ENCODE measurements at places on chromosomes 6 and 20. TPM values are rescaled to one million over a fixed set of nuclear protein-coding genes. Genes with fewer than 3 reads are reported as not detected.

DNA sequence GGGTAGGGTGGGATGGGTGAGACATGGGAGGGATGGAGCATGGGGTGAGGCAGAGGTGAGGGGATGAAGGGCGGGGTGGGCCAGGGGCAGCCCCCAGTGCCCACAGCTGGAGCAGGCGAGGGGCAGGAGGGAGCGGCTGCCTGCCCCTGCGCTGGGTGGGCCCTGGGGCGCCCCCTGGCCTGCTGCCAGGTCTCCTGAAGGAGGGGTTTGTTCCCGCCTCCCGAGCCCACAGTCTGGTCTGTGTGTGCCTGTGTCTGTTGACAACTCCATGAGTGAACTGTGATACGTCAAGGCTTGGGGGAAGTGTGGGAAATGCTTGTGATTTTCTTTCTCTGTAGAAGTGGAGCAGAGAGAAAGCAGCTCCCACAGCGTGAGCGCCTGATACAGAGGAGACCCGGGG lies 10.9 kb upstream of the MRGBP start:
- no peak for DNase-seq

- no peak for DNase-seq
Observed at GRCh38 chr6:157143890-157144798, 179.2 kb downstream of the TMEM242 start.

DNA sequence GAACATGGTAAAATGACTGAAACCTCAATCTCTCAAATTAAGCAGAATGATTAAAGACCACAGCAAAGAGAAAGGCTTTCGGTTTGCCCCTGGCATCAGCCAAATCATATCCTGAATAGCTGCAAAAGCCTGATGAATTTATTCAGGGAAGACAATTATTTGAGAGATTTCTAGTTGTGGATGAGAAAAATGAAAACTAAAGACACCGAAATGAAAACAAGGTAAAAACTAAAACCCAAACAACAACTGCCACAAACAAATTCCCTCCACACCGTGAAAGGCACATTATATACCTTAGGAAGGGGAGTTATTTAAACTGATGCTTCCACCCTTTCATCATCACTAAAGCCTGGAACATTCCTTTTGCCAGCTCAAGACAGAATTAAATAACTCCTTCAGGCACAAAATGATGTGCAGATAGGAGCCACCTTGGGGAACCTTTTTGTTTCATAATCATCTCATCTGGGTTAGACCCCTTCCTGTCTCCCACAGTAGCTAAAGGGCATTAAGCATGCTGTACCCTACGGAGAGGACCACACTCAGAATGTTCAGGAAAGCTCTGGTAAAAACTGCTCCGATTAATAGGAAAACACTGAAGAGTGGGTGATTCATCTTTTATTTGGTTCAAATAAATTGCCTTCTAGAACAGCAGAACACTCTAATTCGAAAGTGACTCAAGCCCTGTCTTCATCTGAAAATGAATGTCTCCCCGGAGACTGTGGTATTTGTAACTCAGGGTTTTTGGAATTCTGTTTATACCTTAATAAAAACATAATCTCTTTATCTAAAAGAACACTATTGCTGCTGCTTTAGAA lies 9.1 kb upstream of the ANKRD60 start:
- DNase-seq: no peak

CDH26 gene
- 4.5 TPM for total RNA-seq

SRSF3 gene
- total RNA-seq: 359 TPM

OPRM1 gene
- total RNA-seq: not detected

DNA sequence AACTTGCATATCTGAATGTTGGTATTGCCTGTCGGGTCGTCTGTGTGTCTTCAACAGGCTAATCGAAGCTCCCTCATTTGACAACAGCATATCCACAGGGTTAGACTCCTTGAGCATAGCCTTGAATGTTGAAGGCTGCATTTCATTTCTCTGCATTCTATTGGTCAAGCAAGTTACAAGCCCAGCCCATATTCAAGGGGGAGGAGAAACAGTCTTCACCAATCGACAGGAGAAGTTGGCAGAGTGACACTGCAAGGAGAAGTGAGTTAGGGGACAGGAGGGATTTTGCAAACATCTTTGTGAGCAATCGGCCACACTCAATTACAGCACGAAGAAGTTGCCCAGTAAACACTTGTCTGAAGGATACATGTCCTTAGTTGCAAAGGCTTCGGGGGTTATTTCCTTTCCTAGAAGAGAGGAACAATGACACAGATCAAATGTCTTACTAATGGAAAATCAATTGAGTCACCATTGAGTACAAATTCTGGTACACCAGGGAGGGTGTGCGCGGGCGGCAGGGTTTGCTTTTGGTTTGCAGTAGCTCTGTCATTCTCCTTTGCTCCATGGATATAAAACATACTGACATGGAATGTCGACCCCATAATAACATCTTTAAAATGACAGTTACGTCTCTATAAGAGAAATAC lies 60.6 kb upstream of the NT5E start:
- no peak for DNase-seq

TRIM40 gene
- not detected for total RNA-seq

SSTR4 gene
- not detected for total RNA-seq

DNA sequence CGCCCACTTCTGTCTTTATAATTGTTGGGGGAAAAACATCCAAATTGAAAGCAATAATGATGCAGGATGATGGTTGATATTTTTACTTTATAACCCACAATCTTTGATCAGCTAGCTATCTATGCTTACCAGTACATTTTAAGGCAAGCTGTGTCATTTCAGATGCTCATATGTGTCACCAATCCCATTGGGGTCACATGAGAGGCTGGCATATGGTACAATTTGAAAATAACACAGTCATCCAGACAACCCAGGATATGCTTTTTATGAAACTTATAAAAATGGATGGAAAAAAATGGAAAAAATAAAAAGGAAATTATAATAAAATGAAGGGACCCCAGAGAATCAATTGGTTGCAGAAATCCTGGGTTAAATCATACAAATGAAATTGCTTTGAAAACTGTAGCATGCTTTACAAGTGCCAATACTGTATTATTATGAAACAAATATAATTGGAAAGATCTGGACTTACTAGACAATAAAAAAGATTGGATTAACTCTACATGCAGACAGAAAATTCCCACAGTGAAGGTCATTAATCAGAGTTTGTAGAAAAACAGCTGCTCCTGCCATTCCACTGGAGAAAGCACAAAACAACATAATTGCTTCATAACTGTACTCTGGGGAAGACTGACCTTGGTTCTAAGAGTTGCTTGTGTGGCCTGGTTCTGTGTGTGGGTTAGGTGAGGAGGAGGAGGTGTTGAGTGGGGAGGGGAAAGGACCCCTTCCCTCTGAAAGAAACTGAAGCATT lies 13.3 kb upstream of the PRIM2 start:
- no peak for DNase-seq

- DNase-seq: no peak
Observed at GRCh38 chr6:108736002-108736361, 112.2 kb upstream of the ARMC2 start.

DNA sequence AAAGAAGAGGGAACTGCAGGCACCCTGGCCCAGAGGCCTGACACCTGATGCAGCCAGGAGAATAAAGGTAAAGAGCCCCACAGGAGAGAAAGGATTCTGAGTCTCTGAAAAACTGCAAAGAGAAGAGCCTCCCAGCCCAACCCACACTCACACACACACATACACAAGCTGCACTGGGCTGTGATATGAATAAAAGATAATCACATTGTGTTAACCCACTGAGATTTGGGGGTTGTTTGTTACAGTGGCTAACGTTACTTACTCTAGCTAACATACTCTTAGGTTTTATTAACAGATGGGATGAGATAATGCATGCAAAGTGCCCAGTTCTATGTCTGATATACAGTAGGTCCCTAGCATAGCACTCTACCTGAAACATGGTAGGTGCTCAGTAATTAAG lies 554.4 kb downstream of the CD83 start:
- no peak for DNase-seq

SCRT2 gene
- not detected for total RNA-seq

ULBP3 gene
- total RNA-seq: 0.93 TPM

DNA sequence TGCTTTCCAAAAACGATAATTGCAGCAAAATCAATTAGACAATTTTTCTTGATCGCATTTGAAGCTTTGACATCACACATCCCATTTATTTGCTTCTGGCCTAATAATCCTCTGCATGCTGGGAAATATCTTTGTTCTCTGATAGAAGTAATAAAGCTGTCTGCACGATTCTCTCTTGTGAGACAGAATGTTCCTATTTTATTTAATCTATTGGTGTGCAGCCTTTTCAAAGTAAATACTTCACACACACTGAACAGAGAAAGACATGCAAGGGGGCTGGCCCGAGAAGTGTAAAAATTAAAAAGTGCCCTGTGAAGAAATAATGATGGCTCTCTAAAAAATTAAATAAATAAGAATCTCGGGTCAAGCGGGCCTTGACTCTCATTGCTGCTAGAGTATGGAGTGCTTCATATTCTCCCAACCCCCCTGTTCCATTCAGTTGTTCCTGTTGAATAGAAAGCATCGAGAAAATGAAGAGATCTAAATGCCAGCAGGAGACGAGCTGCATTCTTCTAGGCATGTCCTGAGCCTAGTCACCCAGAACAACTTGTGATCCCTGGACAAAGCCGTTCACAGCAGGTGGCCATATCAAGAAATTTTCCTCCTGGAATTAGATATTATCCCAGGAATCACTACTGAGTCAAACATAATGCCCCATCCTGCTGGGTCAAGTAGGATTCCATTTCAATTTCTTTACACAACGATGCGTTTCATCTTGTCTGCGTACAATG lies 625.9 kb upstream of the EPHA7 start:
- no peak for DNase-seq

- DNase-seq: no peak
Observed at GRCh38 chr6:61679625-61680024, 606.4 kb downstream of the KHDRBS2 start.

DNA sequence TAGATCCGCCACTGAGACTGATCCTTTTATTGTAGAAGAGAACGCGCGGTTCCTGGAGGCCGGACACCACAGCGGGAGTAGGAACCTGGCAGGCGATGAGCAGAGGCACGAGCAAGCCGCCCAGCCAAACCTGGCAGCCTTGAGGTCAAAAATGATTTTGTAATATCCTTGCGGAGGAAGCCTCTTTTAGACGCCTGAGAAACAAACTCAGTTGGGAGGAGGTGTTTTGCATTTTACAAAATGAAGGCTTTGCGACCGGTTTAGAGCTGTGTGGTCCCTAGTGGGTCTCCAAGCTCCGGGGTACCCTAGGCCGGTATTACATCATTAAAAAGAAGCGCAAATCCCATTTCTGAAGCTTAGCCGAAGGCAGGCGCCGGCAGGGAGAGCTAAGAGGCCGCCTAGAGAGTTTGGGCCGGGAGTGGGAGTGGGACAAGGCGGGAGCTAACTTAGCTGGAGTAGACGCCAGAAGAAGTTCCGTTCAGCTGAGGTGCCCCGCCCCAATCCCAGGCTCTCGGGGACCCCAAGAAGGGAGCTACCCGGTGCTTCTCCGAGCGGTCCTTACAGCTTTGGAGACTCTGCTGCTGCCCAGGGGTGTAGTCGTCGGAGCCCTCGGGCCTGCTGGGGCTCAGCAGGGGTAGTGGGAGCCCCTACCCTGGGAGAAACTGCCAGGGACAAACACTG lies 1.9 kb upstream of the TBX18 start:
- DNase-seq: no peak

C6orf52 gene
- total RNA-seq: 1.2 TPM

DNA sequence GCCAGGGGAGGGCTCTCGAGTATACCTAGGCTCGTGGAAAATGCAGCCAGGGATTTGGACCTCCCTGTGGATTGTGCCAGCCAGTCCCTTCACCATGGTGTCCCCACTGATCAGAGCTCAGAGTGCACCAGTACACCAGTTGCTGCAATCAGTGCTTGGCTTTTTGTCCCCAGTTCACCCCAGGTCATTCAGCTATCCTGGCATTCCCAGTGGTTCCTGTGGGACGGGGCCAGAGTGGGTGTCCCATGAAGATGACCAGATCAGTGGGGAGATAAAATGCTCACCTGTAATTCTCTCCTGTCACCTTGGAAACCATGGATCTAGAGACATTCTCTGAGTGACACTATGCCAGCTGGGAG lies 23.8 kb downstream of the MAS1 start:
- DNase-seq: no peak

DNA sequence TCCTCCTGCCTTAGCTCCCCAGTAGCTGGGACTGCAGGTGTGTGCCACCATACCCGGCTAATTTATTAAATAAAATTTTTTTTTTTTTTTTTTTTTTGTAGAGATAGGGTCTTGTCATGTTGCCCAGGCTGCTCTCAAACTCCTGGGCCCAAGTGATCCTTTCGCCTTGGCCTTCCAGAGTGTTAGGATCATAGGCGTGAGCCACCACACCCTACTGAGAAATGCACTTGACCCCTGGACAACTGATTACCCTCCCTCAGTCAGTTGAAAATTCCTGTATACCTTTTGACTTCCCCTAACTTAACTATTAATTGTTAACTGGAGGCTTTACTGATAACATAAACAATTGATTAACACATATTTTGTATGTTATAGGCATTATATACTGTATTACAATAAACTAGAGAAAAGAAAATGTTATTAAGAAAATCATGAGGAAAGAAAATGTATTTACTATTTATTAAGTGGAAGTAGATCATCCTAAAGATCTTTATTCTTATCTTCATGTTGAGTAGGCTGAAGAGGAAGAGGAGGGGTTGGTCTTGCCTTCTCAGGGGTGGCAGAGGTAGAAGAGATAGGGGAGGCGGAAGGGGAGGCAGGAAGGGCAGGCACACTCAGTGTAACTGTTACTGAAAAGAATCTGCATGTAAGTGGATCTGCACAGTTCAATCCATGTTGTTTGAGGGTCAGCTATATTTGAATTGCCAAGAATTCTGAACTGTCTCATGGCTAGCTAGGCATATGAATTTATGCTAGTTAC lies 104.3 kb downstream of the FARS2 start:
- DNase-seq: no peak
